Stimulated activated CD8-positive, alpha-beta memory T cell treated with anti-CD3 and anti-CD28 coated beads, Interleukin-7, amount 100 ng/mL, for 1 hour (primary cell): ENCODE measurements at places on chromosomes 3 and 15.

DNA sequence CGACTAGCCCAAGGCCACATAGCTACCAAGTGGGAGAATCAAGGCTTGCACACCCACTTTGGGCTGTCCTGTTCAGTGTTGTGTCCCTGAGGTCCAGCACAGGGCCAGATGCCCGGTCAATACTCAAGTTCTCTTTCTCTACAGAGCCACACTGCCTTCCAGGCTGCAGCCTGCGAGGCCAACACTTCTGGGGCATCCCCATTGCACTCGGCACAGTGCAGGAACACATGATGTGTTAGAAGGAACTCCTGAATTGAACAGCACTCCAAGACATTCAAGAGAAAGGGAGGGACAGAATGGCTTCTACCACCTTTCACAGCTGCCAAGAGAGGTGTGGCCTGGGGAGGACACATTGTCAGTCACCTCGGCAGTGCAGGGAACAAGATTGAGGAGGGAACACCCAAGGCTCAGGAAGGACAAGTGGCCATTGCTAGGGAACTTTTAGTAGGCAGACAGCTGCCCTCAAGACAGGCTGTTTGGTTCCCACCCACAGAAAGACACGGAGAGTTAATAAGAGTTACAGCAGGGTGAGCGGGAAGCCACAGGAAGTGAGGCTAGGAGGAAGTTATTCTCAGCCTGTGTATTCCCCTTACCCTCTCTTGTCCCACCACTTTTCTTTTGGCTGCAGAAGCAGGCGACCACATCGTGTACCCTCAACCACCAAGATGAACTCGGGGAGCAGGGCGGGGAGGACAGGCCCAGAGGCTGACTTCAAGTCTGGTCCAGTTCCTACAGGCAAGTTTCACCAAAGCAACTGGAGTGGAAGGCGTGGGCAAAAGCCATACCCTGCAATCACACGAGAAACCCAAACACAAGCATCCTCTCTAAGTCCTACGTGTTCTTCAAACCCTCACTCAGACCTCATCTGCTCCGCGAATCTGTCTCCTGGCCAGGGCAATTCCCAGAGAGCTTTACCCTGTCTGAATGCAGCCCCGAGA is 69.4 kb downstream of the SRGAP3 start:
- DNase-seq: no peak

GRCh38 chr3:48553361-48553760 is 3.2 kb downstream of the PFKFB4 start:
- DNase-seq: no peak

GRCh38 chr15:86765281-86765680 is 685.6 kb downstream of the AGBL1 start:
- no peak for DNase-seq

- DNase-seq: no peak
These were observed 16.7 kb upstream of the CCDC174 start for GRCh38 chr3:14634763-14635400.
